Activated B cell treated with CpG ODN at 0.5 μM for 24 hours (primary cell): ENCODE measurements at places on chromosomes 3 and 15.

DNA sequence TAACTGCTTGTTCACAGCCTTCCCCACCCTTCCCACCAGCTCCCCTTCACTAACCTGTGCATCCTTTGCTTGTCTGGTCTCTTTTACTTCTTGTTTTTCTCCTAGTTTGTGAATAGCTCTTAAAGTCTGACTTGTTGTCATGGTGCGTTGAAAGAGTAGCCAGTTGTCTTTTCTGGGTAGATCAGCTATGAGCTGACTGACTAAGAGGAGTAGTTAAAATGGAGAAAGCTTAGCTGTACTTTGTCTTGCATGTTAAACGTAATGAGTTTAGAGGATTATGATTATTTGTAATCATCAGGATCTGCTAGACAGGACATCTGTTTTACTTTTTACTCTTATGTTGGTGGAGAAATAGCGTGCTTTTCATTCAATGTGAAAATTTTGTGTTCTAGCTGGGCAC is 35.9 kb downstream of the ATP2C1 start:
- DNase-seq: no peak

- DNase-seq: no peak
Measured at GRCh38 chr3:12878141-12878574, 36.8 kb upstream of the RPL32 start.

DNA sequence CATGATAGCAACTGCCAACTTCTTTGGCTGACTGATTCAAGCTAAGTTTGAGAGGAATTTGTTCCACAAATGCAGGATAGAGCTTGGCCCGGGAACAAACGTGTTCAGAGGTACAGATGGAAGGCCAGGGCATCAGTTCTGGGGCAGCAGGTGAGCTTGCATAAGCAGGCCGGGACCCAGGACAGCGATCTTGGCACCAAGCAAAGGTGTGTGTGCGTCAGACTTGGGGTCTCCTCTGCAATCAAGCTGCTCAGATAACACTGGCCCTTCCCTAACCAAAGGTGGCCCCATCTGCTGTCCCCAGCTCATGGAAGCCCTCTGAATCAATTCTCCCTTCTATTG is 155.6 kb downstream of the MEGF11 start:
- DNase-seq: no peak

- DNase-seq: no peak
Measured at GRCh38 chr15:91469632-91470567, 369.8 kb downstream of the SV2B start.

DNA sequence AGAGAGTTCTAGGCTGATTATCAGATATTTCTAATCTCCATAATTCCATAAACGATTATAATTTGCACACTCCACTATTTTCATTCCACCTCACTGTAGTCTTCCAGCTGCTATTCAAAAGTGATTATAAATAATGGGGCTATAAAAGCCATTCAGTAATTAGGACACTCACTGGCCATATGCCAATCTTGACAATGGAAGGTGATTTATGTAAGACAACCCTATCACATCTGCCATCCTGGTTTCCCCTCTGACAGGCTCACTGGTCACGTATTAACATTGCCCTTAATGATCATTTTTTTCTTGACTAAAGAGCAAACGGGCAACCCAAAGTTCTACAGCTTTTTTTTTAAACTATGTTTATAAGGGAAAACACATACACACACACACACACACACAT is 402.4 kb downstream of the MAGI1 start:
- no peak for DNase-seq

DNA sequence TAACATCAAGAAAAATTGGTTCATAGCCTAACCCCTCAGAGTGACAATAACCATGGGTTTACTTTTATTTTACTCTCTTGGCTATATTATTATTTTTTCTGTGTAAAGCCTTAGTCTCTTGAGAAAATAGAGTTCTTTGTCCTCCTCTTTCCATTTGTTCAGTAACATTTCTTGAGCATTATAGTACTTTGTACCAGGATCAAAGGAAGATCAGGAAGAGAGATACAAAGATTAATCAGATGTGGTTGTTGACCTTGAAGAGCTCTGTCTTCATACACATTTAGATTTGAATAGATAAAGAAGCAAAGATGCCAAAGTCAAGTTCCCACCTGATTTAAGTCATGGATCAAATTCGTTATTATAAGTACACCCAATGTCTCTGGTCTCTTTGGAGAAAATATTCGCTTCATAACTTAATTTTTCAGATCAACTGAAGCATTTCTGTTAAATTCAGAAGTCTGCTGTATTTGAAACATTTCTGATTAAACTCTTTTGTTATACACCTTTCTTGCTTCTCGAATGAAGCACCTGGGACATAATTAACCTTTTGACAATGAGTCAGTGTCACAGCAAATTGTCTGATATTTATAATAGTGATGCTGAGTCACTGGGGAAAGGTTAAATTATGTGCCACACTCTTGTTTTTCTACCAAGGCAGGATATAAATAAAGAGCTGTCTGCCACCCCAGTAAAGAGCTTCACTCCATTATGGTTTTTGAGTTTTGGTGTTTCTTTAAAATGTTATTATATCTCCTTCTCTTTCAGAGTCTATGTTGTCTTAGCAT is 100.2 kb downstream of the GHSR start:
- no peak for DNase-seq
